ENCODE measurements at places on chromosomes 6 and 20.

GRCh38 chr6:49416195-49416594 is 46.9 kb downstream of the MMUT start:
- DNase-seq: no peak

- no peak for DNase-seq
These were observed 84.9 kb upstream of the TGM3 start for GRCh38 chr20:2210646-2211552.

DNA sequence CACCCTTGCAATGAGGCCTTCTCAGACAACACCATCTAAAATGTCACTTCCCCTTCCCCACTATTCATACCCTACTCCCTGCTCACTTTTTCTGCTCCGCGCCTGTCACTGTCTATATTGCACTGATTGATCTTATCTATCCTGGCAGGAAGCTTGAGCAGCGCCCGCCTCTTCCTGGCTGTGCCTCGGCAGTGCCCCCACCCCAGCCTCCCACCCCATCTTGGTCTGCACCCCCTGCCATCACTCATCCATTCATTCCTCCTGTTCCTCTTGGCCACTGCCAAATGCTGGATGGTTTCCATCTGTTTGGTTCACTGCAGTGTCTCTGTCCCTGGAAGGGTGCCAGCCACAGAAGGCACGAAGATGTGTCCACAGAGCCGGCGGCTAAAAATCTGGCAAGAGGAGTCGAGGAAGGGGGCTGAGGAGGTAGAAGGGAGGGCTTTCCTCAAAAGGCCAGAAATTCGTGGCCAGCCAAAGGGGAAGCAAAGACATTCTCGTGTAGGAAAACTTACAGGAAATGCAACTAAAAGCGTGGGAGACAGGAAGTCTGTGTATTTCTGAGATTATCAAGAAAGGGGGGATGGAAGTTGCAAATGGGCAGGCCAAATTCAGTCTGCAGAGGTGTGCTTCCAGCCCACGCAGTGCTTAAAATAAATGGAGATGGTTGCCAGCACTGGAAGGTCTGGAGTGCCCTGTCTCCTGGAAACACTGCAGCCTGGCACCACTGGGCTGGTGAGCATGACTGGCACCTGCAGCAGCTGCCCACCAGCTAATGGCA is 27.6 kb downstream of the SYNJ2 start:
- peak; percentile 18 for DNase-seq

- no peak for DNase-seq
These were observed 50.4 kb downstream of the ZMYND8 start for GRCh38 chr20:47306095-47306494.

DNA sequence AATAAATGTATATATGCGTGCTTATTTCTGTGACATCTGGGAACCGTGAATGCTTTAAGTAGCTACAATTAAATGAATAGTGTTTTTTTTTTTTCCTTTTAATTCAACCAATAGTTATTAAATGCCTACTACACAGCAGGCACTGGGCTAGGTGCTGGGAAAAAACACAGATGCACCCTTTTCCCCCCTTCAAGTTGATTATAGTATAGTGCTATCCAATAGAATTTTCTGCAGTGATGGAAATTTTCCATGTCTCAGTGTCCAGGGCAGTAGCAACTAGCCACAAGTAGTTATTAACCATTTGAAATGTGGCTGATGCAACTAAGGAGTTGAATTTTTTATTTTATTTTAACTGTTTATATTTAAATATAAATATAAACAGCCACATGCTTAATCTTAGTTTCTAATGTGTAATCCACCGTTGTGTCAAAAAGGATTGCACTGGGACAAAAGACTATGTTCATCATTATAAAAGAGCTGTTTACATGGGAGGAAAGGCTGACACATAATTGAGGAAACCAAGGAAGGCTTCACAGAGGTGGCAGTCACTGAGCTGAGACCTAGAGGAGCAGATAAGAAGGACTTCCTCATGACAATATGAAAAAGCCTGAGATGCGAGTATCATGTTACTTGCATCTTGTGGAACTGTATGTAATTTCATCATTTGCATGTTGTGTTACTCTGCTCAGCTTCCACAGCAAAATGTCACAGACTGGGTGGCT is 261.2 kb upstream of the PLCB4 start:
- DNase-seq: no peak

DNA sequence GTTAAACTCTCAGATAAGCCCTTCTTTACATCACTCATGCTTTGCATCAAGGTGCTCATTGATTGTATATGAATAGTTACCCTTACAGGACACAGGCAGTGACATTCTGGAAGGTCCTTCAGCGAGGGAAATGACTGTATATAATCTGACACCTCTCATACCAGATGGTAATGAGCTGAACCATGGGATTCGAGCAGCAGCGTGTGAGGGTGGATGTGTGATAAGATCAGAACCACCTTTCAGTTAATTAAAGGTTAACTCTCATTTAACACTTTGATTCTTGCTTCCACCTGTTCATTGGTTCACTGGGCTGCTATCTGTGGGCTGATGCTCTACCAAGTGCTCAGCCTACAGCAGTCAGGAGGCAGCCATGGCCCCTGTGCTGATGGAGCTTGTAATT is 24.2 kb downstream of the NEDD9 start:
- no peak for DNase-seq

Data from effector memory CD4-positive, alpha-beta T cell (primary cell).